ENCODE measurements at places on chromosomes 2 and 18.
A peak's percentile ranks its signal among the peaks of the same experiment; 100 is the strongest.

DNA sequence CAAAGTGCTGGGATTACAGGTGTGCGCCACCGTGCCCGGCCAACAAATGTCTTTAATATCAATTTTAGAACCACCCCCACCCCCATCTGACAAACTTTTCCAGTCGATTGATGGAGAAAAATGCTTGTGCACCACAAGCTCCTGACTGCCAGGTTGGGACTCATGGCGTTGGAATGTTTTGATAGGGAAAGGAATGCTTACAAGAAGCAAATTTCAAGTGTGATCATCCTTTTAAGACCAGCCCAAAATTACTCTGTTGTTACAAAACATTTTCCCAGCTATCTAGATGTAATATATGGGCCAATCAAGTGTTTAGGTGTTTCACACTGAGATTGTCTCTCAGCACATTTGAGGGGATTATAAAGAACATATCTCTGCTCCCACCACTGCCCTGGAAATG lies 45.2 kb downstream of the UBXN4 start:
- peak; percentile 96 for DNase-seq

DNA sequence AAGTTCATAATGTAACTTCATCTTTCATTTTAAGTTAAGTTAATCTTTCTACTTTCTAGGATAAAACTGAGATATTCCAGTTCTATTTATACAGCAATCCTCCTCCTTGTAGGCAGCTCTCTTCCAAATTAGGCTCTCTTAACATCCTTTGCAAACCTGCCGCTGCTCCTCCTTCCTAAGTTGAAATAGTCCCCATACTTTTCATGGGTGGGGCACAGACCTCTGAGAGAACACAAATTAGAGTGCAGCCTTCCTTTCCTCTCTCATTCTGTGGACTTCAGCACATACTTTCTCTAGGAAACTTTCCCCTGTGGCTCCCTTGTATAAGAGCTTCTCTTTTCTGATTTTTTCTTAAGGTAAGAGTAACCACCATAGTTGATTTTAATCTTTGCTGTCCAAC lies 28.3 kb downstream of the TWSG1 start:
- peak; percentile 73 for DNase-seq

- peak; percentile 90 for DNase-seq
Observed at GRCh38 chr2:144456680-144457079, 63.2 kb downstream of the ZEB2 start.

GRCh38 chr2:121577381-121577780 lies 46.7 kb downstream of the RNU4ATAC start:
- DNase-seq: no peak

DNA sequence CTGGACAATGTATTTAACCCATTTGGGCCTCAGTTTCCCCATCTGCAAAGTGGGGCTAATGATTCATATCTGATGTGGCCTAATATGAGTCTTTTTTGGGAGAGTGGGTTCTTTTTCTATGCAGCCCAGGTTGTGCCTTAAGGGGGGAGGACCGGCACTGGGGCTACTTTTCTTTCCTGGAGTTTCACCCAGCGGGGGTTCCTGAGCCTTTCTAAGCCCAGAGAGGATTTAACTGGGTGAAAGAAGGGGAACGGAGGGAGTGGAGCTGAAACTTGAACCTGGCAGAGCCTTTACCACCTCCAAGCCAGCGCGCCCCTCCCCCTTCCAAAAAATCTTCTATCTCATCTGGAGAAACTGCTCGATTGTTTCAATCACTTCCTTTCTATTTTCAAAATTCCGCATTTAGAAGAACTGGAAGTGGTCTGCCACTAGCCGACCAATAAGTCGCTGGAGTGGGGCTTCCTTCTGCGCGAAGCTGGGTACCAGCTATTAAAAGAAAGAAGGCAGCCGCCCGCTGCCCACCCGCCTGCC lies 205.0 kb upstream of the SMAD2 start:
- DNase-seq: no peak

GRCh38 chr2:233384811-233385488 lies 30.7 kb downstream of the DGKD start:
- DNase-seq: no peak

DNA sequence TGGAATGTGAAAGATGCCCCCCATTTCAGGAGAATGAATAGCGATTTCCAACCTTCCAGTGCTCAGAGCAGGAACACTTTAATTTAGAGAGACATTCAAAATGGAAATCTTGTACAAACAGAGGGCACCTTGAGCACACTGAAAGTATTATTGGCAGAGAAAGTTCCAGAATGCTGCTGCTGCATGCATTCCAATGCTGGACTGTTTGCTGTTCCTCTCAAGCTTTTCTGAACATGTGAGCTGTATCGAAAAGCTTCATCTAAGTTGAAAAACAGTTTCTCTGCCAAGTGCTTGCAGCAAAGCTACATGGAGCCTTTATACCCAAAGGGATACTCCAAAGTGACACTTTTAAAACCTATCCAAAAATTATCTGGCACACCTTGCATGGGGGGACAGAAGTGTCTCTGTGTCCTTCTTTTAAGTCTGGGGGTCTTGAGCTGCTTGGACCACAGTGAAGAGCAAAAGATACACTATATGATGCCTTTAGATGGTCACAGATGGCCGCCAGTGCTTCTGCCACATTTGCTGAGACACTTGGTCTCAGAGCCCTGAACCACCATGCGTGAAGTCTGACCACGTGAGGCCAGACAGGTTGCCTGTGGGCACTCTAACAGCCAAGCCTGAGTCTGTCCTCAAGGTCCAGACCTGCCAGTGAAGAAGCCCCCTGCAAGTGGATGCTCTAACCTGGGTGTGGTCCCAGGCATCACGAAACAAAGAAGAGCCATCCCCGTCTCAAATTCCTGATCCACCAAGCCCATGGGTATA lies 18.8 kb downstream of the UXS1 start:
- no peak for DNase-seq

DNA sequence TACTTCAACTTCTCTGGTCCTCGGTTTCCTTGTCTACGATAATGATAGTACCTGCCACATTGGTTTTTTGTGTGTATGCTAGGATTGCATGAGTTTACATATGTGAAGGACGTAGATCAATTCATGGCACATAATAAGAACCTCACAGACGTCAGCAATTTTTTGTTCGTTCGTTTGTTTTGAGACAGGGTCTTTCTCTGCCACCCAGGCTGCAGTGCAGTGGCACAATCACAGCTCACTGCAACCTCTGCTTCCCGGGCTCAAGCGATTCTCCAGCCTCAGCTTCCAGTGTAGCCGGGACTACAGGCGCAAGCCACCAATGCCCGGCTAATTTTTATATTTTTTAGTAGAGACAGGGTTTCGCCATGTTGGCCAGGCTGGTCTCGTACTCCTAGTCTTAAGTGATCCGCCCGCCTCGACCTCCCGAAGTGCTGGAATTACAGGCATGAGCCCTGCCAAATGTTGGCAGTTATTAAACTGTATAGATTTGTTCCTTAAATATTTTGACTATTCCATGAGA lies 756 bp upstream of the SLC35F5 start:
- DNase-seq: no peak

GRCh38 chr2:235234736-235235135 lies 259.1 kb upstream of the AGAP1 start:
- DNase-seq: peak; percentile 50

DNA sequence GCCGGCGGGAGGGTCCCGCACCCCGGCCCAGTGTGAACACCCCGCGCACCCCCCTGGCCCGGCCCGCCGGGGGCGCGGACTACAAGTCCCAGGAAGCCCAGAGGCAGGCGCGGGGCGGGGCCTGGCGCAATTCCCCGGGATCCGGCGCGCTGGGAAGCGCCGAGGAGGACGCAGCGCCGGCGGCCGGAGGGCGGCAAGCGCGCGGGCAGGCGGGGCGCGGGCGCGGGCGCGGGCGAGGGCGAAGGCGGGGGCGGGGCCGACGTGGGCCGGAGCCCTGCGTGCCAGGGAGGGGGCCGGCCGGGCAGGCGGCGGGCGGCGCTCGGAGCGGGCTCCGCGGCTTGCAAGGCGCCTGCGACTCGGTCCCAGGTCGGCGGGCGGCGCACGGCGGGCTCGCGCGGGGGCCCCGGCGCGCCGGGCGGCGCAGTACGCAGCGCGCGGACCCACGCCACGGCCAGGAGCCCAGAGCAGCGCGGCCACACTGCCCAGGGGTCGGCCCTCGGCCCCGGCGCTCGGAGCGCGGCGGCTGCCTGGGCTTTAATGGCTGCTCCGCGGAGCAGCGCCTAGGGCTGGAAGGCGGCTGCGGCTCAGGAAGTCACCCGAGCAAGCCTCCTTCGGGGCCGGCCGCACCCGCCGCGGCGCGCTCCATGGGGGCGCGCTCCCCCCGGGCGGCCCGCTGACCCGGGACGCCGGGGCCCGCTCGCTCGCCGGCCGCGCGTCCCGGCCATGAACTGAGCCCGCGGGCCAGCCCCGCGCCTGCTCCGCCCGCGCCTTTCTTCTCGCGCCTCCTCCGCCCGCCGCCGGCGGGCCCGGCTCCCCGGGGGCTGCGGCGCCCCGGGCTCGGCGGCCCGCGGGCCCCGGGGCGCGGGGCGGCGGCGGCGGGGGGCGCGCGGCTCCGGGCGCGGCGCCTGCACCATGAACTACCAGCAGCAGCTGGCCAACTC lies at the start of gene AGAP1:
TSS of gene AGAP1 (plus strand) at position 269 of the 941 bp plus-strand sequence.
- DNase-seq: peak; percentile 90

- DNase-seq: no peak
Observed at GRCh38 chr2:108910541-108911396, 78.3 kb downstream of the EDAR start.

- DNase-seq: peak; percentile 82
Observed at GRCh38 chr2:43458014-43458628, 137.7 kb downstream of the THADA start.

DNA sequence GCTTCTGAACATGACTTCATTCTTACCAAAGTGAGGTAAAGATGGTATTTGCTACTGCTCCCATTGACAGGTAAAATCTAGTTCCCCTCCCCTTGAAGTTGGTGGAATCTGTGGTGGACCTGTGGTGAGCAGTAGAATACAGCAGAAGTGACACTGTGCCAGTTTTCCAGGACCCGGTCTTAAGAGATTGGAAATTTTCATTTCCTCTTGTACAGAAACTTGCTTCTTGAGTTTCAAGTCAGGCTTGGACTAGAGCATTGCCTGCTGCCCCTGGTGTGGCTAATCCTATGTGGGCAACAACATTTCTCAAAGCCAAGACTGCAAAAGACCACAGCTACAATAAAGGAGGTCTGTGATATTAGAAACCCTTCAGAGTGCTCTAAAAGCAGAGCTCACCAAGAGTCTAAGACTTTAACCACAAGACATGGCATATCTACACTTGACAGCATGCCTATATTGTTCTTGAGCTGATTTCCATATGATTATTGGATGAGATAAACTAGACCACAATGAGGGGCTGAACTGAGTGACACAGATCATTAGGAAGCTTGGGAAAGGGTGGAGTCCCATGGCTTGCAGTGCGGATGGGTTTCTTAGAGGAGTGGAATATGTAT lies 458.1 kb downstream of the BCL11A start:
- DNase-seq: no peak

DNA sequence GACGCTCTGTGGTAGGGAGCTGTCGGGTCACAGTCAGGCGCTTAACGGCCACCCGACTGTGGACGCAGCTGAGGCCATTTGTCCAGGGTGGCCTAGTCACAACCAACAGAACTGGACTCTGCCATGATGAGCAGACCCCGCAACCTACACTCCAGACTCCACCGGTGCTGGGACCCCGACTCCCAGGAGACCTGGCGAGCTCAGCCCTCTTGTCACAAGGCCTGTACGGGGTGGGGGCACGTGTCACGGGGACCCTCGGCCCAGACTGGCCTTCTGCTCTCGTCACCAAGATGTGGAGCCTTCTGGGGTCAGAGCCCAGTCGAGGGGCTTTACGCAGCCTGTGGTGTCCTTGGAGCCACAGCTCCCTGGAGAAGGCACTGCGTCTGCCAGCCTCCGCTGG lies 22.5 kb downstream of the NFATC1 start:
- no peak for DNase-seq

DNA sequence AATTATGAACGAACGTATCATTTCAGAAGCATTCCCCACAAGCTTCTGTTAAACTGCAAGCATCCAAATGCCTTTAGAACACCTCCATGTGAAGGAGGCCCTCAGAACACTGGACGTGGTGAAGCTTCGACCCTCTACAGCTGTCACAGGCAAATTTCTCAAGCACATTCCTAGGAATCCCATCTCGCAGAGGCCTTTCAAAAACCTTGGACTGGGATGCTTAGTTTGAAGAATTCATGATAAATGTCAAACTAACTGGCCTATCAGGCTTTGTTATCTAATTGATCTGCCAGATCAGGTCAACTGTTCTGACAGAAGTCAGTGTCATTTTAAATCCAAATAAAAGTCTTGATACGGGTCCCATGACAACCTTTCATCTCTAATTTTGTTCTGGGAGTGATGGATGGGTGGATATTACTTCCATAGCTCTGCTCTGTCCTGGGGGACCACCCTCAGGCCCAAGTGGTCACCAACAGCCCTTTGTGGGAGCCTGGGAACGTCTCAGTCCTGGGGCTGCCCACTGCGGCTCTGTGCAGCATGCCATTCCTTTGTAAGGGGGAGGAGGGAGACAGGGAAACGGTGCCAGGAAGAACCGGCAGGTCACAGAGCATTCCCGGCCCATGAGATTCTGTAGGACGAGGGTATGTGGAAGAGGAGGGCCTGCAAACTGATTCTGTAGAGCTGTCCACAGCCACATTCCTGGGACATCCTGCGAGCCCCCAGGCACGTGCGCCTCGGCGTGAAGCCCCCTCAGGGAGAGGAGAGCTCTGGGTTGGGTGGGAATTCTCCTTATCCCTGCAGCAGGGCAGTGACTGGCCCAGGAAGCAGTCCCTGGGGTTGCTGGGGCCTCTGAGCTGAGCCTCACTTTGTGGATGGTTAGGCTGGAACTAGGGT lies 59.1 kb upstream of the PXDN start:
- DNase-seq: no peak

All from fibroblast of skin of back (primary cell).